Stimulated activated CD8-positive, alpha-beta memory T cell treated with anti-CD3 and anti-CD28 coated beads, Interleukin-15, amount 100 ng/mL, for 1 hour (primary cell): ENCODE measurements at places on chromosomes 3 and 15.

DNA sequence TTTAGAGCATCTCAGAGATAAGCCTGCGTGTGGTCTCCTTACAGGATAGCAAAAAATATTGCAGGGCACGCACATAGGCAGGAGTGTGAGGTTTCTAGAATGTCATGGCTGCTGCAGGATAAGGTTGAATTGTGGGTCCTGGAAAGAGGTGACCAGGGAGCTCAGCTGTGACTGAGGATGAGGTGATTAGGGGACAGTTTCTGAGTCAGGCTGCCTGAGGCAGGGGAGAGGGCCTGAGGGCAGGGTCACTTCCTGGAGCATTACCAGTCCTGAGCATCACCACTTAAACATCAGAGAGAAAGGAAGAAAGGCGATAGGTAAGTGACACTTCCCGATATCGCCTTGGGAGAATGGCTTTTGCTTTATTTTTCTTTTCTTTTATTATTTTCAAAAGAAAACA is 813.8 kb downstream of the TUSC7 start:
- DNase-seq: no peak

- no peak for DNase-seq
Observed at GRCh38 chr3:49553324-49553691, 969 bp upstream of the BSN start.

DNA sequence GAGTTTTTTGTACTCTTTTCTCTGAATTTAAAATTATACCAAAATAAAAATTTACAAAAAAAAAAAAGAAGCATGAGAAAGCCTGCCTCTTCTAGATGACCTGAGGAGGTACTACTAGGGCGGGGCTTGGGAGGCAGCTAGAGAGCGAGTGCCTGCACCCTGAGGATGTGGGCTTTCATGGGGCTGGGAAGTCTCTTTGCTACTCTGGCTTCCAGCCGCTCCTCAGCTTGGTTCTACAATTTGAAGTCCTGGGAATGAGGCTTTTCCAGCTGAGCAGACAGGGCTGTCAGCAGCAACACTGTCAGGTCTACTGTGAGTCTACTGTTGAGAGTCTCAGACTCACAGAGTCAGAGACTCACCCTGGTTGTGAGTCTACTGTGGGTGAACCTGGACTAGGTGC is 8.2 kb upstream of the PSTPIP1 start:
- no peak for DNase-seq

DNA sequence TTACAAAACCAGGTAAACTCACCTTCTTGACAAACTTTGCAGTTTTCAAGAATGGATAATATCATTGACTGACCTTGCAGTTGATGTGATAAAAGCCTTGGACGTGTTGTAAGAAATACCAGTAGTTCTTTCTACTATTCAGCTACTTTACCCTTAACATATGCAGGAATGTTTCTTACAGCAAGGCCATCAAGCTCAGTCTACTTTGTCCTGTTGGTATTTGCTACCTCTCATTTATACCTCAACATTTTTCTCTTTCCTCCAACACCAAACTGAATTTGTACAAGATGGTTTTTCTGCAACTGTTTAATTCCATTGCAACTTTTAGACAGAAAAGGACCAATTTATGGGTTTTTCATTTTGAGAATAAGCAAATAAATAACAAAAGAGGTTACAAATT is 147.4 kb upstream of the BCHE start:
- DNase-seq: no peak

DNA sequence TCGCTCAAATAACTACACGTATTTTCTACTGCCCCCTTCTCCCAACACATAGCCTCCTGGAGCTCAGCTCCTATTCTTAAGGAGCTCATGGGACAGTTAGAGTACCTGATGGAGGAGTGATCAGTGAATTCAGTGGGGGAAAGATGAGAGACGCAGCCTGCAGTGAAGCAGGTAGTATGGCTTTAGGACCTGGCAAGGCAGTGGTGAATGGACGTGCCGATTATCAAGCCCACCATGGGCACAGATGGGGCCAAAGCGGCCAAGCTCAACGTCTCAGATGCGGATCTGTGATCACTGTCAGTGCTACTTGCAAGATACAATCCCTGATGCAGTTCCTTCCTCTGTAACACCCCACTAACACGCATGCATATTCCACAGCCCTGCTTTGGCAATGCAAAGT is 45.8 kb upstream of the ATP2B2 start:
- no peak for DNase-seq

- no peak for DNase-seq
Observed at GRCh38 chr3:159739969-159740368, 248.7 kb upstream of the IL12A start.

- no peak for DNase-seq
Observed at GRCh38 chr3:55402886-55403609, 84.1 kb downstream of the WNT5A start.

GRCh38 chr15:55116636-55117035 is 80.1 kb downstream of the RSL24D1 start:
- no peak for DNase-seq

- DNase-seq: no peak
Observed at GRCh38 chr3:45491344-45491743, 103.0 kb downstream of the LARS2 start.

DNA sequence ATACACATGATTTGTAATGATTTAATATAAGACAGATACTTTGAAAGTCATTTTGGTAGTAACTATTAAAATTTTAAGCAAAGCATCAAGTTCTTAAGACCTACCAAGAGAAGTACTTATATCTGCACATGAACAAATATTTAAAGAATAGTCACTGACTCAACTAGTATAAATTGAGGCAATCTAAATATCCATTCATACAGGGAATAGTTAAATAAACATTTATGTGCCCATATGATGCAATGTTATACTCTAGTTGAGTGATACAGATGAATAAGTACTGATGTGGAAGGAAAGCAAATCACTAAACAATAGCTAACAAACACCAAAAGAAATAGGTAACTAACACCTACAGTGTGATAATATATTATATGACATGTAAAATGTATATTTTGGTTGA is 527.7 kb downstream of the EPHA3 start:
- DNase-seq: no peak

DNA sequence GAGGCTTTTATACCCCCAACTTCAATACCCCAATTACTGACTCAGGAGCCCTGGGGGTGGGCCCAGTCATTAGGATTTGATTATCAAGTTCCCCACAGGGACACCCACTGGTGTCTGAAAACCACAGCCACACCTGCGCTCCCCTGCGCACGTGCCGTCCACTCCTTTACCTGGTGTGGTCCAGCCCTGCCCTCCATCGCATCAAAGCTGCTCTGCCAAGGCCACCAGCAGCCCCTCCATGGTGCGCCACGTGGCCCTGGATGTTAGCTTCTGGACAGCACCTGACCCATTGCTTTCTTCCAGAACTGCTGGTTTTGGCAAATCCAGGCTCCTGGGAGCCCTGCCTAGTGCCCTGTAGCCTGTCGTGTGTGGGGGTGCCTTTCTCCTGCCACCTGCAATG is 136.3 kb downstream of the NSMCE3 start:
- no peak for DNase-seq

- DNase-seq: no peak
Observed at GRCh38 chr15:99103279-99103678, 1.6 kb upstream of the SYNM start.

DNA sequence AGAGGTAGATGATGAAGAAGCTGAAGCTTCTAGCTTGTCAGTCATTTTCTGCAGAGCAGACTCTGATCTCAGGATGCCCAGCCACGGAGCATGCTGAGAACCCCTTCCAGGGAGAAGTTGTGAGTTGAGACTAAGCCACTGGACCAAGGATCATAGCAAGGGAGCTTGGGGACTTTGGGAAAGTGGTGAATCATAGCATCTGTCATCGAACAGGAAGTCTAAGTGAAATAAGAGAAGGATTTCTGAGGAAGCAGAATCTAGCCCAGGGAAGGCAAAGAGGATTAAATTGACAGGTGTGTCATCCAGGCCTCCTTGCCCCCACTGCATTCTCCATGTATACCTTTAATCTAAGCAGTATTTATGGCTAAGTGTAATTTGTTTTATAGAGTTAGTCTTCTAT is 71.8 kb upstream of the TMEM108 start:
- no peak for DNase-seq

- no peak for DNase-seq
Observed at GRCh38 chr3:24220859-24221657, 273.6 kb downstream of the THRB start.

GRCh38 chr15:85598219-85598618 is 196.5 kb downstream of the KLHL25 start:
- no peak for DNase-seq

- no peak for DNase-seq
Observed at GRCh38 chr3:172751175-172751704, 714 bp downstream of the ECT2 start.

GRCh38 chr3:61824553-61825135 is 263.3 kb downstream of the PTPRG start:
- DNase-seq: no peak

DNA sequence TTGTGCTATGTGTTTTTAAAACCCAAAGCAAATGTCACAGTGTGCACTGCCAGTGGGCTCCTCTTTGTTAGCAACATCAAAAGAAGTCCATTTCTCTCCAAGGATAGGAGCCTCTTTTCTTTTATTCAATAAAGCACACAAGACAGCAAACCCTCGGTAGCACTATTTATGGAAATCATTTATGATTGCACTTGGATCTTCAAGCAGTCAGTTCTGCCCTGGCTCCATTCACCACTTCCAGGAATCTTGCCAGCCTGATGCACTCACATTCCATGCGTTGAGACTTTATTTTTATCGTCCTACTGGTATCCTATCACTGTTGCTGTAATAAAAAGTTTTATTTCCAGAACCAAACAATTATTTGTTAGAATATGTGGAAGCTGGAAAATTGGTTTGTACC is 412.1 kb downstream of the TBL1XR1 start:
- DNase-seq: no peak

GRCh38 chr3:58260261-58260731 is 22.7 kb downstream of the ABHD6 start:
- DNase-seq: no peak
